ENCODE measurements at places on chromosomes 7 and 10.

GRCh38 chr7:27784399-27785053 is 44.6 kb downstream of the TAX1BP1 start:
- DNase-seq = no peak

GRCh38 chr7:79287981-79288380 is 165.5 kb downstream of the MAGI2 start:
- DNase-seq = no peak

DNA sequence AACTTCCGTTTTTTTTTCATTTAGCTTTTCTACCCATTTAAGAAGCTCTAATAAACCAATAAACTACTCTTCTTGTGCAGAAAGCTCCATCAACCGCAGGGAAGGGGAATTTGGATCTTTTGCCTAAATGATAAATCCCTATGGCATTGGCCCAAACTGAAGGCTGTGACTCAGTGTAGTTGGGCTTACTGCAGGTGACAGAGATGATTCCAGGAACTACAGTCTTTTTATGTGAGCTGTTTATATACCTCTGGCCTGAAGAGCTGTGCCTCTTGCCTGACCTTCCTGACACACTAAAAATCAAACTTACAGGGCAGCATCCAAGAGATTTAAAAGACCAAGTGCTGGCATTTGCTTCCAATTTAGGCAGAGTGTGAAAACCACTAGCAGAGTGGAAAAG is 25.2 kb downstream of the ABCB1 start:
- no peak for DNase-seq

DNA sequence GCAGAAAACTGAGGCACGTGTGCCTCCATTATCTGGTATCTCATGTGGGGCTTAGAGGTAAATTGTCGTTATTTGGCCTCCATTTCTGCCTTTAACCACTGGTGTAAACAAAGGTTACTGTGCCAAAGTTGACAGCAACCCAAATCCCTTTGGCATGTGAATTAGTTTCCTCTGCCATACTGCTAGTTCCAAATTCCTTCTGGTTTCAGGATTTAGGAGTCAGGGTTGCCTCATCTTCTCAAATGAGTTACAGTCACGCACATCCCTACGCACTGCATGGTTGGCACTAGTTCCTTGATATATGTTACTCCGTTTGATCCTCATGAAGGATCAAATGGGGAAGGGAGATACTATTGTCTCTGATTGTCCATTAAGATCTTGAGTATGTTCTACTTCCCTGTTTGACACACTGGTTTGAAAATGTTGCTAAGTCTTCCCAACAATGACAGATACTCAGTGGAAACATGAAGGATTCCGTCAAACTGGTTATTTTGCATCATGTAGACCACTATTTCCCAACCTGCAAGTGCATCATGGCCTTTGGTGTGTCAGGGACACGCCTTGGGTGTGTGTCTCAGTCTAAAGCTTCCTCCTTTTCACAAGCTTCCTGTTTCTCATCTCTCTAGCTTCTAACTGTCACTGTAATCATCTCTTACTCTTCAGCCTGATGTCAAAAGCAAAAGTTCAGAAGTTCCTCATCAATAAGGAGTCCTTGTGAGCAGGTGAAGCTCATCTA is at the start of gene LIPN:
LIPN (plus strand) TSS at position 655 of the 736 bp plus-strand sequence. CDS start 1,386 bp downstream, outside the sequence.
- no peak for DNase-seq

GRCh38 chr10:20115894-20116293 is 299.7 kb downstream of the PLXDC2 start:
- no peak for DNase-seq

- no peak for DNase-seq
These were observed 14.7 kb downstream of the EBF3 start for GRCh38 chr10:129949411-129949810.

DNA sequence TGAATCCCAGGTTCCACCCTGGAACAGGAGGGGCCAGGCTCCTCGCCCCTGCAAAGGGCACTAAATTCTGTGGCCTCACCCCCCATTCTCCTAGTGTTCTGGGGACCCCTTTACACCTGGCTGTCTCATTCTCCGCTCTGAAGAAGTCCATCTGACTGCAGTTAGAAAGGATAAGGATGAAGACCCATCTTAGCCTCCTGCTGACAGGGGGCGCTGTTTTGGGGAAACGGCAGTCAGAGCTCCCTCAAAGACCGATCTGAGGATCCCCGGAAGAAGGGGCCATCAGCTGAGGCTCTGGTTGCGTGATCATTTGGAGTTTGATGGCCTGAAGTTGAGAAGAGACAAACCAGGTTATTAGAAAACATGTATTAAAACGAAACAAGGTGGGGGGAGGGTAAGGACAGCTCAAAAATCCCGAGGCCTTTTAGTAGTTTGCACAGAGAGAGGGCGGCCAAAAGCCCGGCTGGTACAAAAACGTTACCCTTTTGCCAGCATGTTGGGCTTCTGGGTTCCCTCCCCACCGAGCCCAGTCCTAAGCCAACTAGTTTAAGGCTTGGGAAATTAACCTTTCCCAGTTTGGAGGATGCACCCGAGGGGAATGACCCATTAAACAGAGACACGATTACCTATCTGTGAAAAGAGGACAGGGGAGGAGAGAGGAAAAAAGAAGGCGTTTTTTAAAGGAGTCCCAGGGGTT is 102.8 kb downstream of the CHN2 start:
- DNase-seq = no peak

DNA sequence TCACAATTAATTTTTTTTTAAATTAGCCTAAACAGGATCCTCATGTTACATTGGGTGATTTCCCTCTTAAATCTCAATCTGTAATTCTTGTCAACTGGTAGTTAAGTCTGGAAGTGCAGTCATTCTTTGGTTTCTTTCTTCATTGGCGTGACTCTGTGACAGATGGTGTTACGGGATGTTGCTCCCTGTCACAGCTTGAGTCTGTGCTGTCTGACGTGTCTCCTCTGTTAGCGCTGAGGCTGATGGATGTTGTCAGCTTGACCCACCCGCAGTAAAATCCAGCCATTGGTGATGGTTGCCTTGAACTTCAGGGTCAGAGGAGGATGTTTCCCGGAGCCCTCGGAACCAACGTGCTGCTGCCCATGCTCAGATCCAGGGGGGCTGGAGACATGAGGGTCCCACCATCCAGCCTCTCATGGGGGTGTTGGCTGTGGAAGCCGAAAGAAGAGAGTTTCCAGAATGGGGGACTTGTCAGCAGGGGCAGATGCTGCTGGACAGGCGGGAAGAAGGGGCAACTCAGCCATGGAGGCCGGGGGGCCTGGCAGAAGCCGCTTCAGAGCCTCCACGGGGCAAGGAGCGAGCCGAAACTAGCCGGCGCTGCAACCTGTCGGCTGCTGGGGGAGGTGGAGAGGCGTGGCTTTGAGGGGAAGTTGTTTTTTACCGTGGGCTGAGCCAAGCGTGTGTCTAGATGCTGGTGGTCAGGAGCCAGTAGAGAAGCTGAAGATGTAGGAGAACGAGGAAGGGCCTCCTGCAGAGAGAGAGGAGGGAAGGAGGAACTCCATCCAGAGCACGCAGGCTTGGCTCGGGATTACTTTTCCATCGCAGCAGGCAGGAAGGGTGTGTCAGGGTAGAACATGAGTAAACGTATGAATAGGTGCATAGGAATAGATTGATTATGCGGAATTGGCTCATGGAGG is 3.5 kb downstream of the SUN1 start:
- DNase-seq = no peak

DNA sequence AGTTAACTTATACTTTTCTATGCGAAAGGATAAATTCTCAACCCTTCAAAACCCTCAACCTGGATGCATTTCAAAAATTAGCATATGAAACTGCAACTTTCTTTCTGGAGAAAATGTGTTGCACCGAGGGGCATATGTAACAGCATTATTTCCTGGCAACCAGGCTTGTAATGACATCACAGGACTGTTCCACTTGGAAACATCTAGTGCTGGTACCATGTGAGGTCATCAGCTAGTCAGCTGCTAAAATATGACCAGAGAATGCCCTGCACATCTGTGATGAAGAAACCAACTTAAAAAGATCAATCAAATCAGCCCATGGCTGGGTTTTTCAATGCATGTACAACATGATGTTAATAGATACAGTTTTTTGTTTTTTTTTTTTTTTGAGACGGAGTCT is 40.0 kb downstream of the FGFR2 start:
- DNase-seq = no peak

DNA sequence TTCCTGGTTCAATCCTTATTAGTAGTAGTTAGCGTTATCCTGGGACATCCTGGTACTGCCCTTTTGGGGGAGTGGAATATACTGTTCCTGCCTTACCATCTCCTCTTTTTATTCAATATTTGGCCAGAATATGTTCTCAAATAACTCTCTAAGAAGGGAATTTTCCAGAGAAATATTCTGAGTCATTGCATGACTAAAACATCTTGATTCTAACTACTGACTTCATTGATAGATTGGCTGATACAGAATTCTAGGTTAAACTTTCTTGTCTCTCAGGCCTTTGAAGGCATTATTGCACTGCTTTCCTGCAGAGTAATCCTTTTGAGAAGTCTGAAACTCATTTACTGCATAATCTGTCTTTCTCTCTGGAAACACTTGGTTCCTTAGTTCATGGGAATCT is 275.5 kb upstream of the DGKB start:
- DNase-seq = no peak

- no peak for DNase-seq
These were observed 46.8 kb downstream of the PIK3AP1 start for GRCh38 chr10:96673318-96674099.

- DNase-seq = peak; percentile 29
These were observed 272.5 kb downstream of the NEBL start for GRCh38 chr10:20624642-20625041.

DNA sequence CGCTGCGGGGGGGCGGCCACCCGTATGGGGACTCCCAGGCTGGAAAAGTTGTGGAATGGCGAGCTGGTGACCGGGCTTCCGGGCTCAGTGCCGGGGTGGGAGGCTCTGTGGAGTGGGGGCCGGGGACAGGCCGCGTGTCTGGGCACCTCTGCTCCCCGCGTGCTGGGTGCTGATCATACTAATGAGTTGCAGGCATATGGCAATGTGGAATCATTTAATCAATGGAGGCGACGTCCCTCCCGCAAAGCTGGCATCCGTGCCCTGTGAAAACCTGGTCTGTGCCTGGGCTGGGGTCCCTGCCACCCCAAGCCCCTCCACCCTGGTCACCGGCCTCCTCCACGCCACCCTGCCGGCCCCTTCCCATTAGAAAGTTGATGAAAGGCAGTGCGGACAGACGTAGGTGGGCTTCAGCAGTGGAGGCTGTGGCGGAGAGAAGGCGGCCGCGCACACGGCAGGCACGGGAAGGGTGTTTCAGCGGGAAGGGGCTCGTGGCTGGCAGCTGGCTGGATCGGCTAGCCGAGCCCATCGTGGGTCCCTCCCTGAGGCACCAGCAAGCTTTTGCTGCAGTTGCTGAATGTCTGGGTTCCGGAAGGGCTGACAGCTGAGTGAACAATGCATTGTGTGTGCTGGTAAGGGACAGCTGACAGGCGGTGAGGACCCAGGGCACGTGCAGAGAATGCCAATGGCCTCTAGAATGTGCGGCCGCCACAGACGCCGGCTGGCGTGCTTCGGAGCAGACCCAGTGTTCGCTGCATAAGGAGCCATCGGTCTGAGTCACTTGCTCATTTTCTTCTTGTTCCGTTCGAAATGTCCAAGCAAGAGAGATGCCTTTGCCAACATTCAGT is 1.5 kb downstream of the ADGRA1 start:
- DNase-seq = no peak

DNA sequence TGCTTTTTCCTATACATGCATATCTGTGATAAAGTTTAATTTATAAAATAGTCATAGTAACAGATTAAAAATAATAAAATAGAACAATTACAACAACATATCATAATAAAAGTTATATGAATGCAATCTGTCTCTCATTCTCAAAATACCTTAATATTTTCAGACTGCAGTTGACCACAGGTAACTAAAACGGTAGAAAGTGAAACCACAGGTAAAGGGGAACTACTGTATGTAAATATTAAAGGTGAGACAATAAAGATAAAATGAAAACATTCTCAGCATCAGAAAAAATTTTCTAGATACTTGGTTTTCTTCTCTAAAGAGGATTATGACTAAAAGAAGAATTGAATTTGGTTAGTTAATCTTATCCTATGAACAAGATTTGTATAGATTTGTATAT is 6.0 kb downstream of the FKBP14 start:
- DNase-seq = no peak

GRCh38 chr7:133354546-133355324 is 101.9 kb downstream of the EXOC4 start:
- no peak for DNase-seq

DNA sequence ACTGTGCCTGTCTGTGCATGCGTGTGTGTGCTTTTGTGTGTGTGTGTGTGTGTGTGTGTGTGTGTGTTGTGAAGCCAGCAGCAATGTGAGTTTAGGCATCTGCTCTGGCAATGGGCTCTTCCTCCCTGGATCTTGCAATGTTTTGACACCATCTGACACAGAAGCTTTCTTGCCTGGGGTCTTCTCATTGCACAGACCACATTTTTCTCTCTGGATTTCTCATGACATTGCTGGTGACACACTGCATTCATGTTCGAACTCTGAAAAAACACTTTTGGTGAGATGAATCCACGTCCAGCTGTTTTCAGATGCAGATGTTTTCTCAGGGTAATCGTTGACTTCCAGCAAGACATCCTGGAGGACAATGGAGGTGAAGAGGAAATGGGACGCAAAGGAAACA is 63.0 kb upstream of the FZD8 start:
- DNase-seq = no peak

GRCh38 chr10:106957823-106958588 is 206.5 kb downstream of the SORCS1 start:
- DNase-seq = no peak
